ENCODE measurements at places on chromosomes 4 and X. TPM values are rescaled to one million over a fixed set of nuclear protein-coding genes. Genes with fewer than 3 reads are reported as not detected.

The PF4V1 gene
- total RNA-seq: not detected

DNA sequence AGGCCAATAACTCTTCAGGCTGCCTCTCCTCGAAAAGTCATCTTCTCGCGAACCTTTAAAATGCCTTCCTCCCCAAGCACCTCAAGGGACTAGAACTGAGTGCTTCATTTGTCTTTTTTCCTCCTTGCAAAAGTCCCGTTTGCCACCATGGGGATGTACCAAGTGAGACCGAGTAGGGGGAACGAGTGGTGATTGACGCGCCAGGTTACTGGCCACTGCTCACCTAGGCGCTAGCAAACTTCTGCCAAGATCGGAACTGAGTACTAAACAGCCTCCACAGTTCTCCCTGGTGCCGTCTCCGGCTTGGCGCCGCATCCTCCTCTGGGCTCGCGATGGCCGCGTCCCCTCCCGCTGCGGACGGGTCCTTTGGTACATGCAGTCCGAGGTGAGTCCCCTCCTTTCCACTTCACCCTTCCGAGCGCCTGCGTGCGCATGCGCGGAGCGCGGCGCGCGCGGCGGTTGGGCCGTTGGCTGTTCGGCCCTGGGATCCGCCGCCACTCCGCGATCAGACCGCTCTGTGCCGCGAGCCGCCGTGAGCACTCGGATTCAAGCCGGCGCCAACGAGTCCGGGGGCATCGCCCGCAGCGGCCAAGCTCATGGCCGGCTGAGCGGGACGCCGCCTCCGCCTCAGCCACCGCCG lies at the start of gene CDK16:
TSS of gene CDK16 (plus strand) at position 402 of the 640 bp plus-strand sequence. CDS start 4,877 bp downstream, outside the sequence.
- peak; percentile 74 for DNase-seq

DNA sequence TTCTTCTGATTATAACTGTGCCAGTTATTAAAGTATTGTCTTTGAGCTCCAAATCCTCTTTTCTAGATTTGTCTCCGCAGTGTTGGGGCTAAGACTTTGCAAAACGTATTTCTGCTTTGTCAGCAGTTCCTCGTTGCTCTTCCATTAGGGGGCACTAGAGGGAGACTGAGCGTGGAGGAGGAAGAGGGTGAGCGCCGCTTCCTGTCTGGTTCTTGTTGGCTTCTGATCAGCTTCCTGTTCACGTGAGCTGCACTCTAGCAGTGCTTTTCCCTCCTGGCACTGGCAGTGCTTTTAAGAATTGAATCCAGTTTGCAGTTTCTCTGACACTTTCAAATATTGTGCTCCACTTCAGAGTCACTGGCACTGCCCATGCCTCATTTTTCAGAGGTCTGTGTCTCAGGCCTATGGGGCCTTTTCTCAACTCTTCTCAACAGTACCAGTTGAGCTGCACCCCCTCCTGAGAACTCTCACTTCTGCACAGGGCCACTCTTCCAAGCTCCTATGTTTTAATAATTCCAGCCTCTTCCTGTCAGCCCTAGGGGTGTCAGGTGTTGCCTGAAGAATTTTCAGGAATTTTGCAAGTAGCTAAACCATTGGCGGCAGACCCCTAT lies 54.4 kb upstream of the LCORL start:
- peak; percentile 40 for DNase-seq

- DNase-seq: no peak
Measured at GRCh38 chr4:182531555-182532162, 288.5 kb downstream of the TENM3 start.

GRCh38 chrX:133715715-133716114 lies 269.7 kb downstream of the GPC3 start:
- DNase-seq: no peak

DNA sequence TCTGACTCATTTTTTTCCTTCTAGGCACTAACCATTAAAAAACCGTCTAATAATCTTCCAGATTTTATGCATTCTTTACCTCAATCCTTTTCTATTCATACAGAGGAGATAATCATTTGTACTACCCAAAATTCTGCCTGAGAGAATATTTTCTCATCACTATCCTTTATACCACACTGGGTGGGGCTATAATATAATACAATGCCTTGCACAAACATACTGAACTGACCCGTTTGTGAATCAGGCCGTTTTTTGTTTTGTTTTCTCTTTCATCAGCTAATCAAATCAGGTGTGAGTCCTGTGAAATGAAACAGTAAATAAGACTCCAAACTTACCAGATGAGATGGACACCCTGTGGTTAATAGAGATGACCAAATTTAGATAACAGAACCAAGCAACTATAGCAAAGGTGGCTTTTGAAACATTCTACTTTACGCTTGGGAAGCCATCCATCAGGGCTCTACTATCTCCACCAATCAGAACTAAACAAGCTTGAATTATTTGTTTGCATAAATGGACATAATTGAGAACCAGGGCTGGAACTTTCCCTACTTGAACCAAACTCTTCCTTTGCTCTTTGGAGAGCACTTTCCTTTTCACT lies 573.0 kb downstream of the GABRG1 start:
- no peak for DNase-seq

GRCh38 chr4:86595426-86595805 lies 1.3 kb downstream of the PTPN13 start:
- no peak for DNase-seq

- DNase-seq: no peak
Measured at GRCh38 chrX:28910487-28910886, 323.2 kb downstream of the IL1RAPL1 start.

- DNase-seq: no peak
Measured at GRCh38 chrX:74922922-74923543, 2.2 kb downstream of the NEXMIF start.

- DNase-seq: no peak
Measured at GRCh38 chr4:152115118-152115517, 354.3 kb upstream of the GATB start.

GRCh38 chr4:36010397-36010929 lies 233.9 kb downstream of the ARAP2 start:
- DNase-seq: no peak

The UNC5C gene
- not detected for total RNA-seq

DNA sequence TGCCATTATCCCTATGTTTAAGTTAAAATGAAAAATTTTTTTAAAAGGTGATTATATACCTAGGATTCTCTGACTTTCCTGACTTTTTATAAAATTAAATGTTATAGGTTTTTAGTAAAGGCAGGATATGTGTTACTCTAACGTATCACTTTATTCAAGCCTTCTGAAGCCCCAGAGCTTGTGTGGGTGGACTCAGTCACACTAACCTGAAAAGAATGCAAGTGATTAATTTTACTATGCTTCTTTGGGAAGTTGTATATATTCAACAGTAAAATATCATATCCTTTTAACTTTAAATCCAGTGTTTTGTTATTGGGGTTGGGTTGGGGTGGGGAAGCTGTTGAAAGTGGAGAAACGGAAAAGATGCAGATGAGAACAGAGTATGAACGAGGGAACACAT lies 22.8 kb downstream of the PDLIM3 start:
- DNase-seq: no peak

The PPP1R2C gene
- total RNA-seq: not detected

GRCh38 chrX:14026121-14026520 lies 3.6 kb downstream of the GEMIN8 start:
- DNase-seq: no peak

The AFF2 gene
- total RNA-seq: 1.7 TPM

DNA sequence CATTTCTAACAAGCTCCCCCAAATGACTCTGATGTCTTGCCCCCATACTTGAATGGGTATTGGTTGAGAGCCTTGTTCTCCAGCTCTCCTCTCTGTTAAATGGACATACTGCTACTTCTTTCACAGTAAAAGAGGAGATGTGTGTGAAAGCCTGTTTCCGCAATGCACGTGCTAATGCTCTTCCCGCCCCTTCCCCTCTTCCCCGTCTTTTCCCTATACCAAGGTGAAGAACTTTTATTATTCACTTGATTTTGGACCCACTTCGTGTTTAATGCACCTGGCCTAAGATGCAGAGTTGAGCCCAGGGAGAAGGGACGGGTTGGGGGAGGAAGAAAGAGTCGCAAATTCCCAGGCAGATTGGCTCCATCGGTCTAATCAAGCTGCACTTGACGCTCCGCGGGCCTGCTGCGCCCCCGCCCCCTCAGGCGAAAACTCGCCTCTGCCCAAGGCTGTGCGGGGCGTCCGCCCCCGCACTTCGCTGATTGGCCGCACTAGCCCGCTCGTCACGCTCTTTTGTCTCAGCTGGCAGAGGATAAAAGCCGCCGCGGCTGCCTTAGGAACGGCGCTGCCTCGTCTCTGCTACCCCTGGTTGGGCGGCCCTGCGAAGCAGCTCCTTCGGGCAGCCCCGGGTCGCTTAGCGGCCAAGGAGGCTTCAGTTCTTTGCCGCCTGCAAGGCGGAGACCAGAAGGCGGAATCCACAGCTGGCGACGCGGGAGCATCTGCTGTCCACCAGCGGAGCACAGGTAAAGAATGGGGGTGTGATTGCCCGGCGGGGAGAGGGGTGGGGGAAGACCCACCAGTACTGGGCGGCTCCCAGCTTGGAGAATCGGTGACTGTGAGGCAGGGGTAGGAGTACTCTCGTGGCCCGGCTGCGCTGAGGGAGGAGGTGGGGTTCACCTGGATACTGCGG lies at the start of gene ZCCHC12:
TSS of gene ZCCHC12 (plus strand) at position 562 of the 910 bp plus-strand sequence. CDS start 1,421 bp downstream, outside the sequence.
- DNase-seq: peak; percentile 54

- no peak for DNase-seq
Measured at GRCh38 chrX:826448-826847, 195.9 kb downstream of the SHOX start.

- DNase-seq: no peak
Measured at GRCh38 chr4:139470997-139471665, 17.2 kb downstream of the RAB33B start.

All from activated naive CD8-positive, alpha-beta T cell treated with anti-CD3 and anti-CD28 coated beads for 36 hours (primary cell).